ENCODE measurements at places on chromosomes 2 and 18.

- no peak for DNase-seq
These were observed 50.4 kb downstream of the UXS1 start for GRCh38 chr2:106143495-106144215.

GRCh38 chr2:157336137-157337010 lies 10.8 kb upstream of the ERMN start:
- peak; percentile 32 for DNase-seq

GRCh38 chr18:36635414-36636096 lies 193.2 kb downstream of the TPGS2 start:
- no peak for DNase-seq

- DNase-seq: no peak
These were observed 28.3 kb downstream of the PKP4 start for GRCh38 chr2:158484892-158485556.

DNA sequence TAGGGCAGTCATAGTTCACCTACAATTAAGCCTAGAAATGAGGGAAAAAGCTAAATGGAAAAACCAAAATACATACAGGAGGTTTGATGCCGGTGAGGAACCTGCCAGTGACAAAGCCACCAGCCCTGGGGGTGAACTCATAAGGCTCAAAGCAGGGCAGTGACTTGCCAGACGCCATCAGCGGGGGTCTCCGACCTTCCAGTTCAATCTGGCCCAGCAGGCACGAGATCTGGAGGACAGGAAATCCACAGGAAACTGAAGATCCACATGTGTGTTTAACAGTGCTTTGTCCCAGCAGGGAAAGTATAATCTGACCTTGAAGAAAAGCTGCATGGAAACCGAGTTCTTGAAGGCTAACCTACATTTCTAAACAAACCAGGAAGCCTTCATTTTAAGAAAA lies 60.1 kb downstream of the POLR1A start:
- no peak for DNase-seq

- DNase-seq: no peak
These were observed 234.7 kb downstream of the ATAD2B start for GRCh38 chr2:23692263-23692662.

- no peak for DNase-seq
These were observed 168.8 kb downstream of the SMAD7 start for GRCh38 chr18:48781988-48782363.

GRCh38 chr18:37612524-37613252 lies 47.1 kb upstream of the CELF4 start:
- no peak for DNase-seq

- DNase-seq: no peak
These were observed 438.6 kb downstream of the TXNL1 start for GRCh38 chr18:56199580-56200330.

DNA sequence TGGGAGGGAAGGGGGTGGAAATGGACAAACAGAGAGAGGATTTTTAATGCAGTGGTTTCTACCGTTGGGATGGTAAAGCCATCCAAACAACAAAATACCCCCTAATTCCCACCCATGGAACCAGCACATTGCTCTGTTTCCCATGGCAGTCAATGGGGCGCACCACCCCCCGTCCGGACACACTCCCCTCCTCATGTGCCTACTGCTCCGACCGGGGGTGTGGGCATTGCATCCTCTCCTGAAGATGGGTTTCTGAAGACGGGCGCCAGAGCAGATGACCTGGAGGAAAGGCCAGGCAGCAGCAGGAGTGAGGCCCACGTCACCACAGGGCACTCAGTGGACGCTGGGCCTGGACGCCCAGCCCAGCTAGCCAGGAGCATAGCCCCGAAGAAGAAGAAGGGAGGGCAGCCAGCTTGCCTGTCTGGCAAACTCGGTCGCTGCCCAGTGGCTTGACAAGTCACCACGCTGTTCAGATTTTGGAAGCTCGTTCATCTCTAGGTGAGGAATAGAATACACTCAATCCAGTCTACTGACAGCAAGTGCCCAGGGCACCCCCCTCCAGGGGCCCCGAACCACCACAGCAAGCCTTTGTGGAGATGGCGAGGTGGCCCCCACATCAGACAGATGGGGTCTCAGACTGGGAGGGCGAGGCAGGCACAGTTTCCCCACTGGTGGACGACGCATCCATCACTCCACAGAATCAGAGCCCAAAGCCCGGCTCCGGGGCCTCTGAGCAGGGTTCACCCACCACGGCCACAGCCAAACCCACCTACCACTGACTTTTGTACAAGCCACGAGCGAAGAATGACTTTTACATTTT lies 296.2 kb upstream of the SALL3 start:
- DNase-seq: no peak

GRCh38 chr18:3454365-3455089 lies 4.6 kb downstream of the TGIF1 start:
- DNase-seq: no peak

DNA sequence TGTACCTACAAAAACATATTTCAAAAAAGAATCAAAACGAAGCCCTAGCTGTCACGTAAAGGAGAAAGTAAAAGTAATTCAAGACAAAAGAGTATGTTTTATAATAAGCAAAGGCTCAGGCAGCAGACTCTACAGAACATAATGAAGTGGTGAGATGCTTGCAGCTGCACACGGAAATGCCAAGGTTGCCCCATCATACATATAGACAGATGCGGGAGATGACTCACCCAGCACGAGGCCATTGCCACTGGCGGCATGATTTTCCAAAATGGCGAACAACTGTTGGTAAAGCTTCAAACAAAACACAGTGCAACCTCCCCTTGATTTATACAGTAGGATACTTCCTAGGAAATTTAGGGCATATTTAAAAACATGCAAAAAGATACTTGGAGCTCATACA lies 26.0 kb upstream of the C1QL2 start:
- no peak for DNase-seq

- no peak for DNase-seq
These were observed 52.5 kb upstream of the SALL3 start for GRCh38 chr18:78927156-78927555.

DNA sequence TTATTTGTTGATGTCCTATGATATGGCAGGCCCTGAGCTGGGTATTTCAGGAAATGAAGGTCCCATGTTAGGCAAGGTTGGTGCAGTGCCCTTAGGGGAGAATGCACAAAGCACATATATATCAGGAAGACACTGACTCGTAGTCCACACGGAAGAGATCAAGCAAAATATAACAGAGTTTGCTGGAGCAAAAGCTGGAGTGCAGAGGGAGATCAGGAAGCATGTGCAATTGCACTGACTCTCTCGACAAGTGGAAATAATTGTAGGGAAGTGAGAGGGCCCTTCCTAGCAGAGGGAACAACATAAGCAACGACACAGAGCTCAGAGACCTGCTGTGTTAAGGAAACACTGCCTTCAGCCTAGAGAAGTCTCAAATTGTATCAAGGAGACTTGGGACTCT lies 4.2 kb downstream of the ZNF385B start:
- no peak for DNase-seq

DNA sequence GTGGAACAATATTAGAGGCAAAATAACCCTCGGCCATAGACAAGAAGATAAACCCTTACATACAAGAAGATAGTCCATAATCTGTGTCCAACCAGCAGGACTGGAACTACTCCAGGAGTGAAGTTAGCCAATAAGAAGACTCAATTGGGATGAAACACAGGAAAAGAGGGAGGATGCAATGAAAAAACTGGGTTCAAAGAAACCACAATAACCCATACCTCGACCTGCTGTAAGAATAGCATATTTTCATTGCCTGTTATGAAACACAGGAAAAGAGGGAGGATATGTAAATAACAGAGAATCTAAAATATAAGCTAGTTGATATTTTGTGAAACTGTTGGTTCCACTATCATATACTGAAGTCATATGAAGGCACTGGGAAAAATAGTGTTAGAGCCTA lies 87.1 kb upstream of the CSRNP3 start:
- DNase-seq: no peak

DNA sequence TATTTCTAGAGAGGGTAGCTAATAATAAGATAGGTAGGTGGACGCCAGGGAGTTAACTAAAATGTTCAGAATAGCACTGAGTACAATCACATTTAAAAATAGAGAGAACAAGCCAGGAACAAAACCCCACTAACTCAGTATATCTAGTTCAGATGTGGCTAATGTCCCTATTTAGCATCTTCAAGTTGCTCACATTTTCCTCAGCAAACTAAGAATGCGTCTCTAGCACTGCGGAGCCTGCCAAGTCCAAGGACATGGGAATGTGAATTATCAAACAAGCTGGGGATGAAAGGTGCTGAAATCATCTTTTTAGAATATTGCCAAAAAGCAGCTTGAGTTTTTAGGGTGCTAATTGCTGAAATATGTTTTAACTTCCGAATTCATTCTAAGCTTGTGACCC lies 398.5 kb upstream of the FIGN start:
- DNase-seq: no peak

DNA sequence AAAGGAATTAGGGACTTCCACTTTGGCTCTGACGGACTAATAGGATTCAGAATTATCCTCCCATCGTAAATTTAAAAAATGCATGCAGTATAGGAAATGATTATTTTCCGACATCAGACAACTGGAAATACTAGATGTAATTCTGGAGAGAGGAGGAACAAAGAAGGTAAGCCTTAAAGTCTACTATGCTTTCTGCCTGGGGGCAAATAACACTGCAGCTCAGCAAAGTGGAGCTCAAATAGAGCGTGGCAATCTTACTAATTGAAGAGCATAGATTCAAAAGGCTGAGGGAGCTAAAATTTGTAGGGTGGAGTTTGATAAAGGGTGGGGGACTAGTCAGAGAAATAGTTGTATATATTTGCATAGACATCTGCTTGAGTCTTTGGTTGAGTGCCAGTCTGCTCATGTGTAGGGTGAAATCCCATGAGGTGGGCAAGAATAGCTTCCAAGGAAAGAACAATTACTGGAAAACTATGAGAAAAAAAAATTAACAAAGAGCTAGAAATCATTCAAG lies 23.8 kb downstream of the COPS8 start:
- DNase-seq: no peak

- DNase-seq: no peak
These were observed 78.9 kb upstream of the STON1 start for GRCh38 chr2:48450936-48451602.

GRCh38 chr18:44788334-44788733 lies 107.6 kb downstream of the SETBP1 start:
- no peak for DNase-seq

DNA sequence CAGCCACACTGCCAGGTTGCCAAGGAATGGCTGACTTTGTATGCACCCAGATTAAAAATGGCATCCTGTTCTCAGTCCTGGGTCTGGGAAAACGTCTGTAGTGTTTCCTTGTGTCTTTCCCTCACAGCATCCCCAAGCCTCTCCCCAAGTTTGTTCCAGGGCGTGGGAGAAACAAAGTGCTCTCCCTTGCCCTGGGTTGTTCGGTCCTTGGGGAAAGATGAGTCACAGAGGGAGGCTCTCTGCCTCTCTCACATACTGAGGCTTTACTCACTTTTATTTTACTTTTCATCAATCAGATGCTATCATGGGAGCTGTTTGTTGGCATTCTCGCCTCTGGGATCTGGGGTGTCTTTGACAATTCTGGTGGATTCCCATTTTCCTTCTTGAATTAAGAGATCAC lies 492.3 kb downstream of the XIRP2 start:
- no peak for DNase-seq

DNA sequence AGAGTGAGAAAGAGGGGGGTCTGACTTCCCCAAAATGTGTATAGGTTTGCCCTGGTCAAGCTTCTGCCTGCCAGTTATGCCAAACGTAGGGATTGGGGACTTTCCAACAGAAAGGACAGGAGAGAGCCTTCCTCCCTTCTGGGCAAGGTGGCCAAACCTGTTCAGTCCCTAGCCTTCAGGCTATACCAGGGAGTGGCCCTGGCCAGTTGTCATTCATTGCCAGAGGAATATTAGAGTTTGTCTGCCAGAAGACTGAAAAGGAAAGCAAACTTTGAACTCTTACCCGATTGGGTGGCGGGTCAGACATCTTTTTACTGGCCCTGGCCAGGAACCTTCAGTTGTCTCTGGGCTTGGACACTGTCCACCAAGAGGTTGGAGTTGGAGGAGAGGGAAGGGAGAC lies 22.1 kb downstream of the RAB3GAP1 start:
- no peak for DNase-seq

DNA sequence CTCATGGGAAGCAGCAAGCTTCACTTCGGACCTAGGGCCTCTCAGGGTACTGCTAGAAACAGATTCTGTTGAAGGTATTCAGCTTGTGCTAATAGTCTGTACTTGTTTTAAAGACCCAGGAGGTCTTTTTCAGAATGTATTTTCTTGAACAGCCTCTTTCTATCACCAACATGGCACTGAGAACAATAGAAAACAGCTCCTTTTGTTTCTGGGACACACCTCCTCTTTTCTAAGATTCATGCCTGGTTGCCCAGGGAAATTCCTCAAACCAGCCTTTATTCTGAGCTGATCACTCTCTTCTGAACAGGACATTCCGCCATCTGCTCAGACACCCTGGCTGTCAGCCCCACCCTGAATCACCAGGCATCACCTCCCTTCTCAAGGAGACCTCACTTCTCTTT lies 389.6 kb downstream of the TGIF1 start:
- DNase-seq: no peak

- peak; percentile 12 for DNase-seq
These were observed 69.7 kb upstream of the KCNE4 start for GRCh38 chr2:222982010-222982908.

DNA sequence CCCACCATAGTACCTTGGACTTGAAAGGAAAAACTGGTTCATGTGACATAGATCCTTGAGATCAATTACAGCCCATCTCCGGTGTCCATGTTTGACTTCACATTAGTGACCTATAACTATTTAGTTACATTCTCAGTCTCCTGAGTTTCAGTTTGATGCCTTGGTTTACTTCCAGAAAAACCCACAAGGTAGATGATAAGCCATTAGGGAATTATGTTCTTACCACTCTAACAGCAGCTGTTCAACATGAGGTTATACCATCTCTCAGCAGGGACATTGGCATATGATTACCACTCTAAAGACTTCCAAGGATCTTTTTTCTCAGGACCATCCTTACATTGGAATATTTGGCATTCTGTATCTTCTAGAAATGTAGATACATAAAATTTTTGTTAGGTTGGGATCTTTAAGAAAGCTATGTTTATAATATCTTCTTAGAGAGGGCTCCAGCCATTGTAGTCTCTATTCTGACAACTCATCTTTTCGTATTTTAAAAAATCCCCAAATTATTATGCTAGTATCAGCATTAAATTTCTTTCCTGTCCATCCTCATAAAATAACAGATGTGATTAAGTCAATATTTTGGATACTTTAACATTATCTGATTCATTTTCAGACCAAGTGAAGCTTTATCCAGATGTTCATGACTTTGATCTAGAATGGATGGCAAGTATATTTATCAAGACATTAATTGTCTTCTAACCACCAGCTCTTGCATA lies 258.9 kb downstream of the RDH14 start:
- no peak for DNase-seq

DNA sequence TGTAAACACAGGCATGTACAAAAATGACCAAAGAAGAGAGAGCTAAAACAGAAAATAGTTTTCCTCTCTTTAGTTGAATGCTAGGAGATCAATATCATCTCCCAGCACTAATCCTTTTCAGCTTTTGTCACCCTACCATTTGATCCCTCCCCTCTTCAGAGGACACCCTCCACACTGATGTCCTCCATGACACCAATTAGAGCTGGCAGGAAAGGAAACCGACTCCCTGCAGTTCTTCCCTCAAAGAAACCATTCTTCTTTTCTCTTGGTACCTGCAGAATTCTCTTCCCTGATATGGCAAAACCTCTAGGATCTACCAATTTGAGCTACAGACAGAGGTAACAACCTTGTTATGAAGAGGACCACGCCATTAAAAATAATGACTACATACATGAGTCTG lies 5.3 kb downstream of the EPB41L3 start:
- no peak for DNase-seq

Measured in NCI-H2081 treated with DMSO at 0.1 percent for 48 hours (cell line).